HFF-Myc (cell line): ENCODE measurements at places on chromosomes 1 and 21.

DNA sequence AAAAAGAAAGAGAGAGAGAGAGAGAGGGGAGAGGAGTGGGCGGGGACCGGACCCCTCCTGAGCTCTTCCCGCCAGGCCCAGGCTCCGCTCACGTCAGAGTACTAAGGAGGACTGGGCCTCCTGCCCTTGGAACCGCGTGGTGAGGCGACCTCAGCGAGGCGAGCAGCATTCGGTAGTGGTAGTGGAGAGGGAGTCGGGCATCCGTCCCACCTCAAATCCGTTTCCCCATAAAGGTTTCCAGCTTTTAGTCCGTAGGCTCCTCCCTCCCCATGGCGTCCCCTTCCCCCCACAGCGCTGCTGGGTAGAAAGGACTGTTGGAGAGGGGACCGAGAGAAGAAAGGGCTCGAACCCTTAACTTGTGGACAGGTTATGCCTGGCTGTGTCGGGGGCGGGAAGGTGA lies 124.4 kb upstream of the BARHL2 start:
- DNase-seq: no peak

- DNase-seq: no peak
These were observed 76.9 kb upstream of the PUM1 start for GRCh38 chr1:31142406-31142805.

DNA sequence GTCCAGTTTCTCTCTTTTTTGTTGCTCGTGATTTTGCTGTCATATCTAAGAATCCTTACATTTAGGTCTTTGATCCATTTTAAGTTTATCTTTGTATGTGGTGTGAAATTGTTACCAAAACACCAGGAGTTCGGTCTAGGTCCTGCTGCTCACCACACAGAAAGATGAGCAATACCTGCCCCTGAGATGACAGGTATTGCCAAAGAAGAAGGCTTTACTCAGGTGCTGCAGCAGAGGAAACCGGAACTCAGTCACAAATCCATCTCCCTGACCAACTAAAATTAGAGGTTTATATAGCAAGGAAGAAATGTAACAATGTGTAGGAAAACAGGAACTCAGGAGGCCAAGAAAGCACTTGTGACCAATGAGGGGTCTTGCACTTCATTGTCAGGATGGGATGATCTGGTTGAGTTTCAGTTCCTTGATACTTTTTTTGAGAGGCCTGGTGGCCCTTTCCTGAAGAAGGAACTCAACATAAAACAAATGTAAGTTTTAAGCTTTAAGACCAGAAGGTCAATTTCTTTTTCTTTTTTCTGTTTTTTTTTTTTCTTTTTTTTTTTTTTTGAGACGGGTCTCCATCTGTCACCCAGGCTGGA lies 16.5 kb upstream of the SETDB1 start:
- no peak for DNase-seq

GRCh38 chr1:248824701-248825100 lies 1.0 kb downstream of the SH3BP5L start:
- DNase-seq: no peak

GRCh38 chr21:33668620-33669019 lies 26.3 kb downstream of the ITSN1 start:
- no peak for DNase-seq

DNA sequence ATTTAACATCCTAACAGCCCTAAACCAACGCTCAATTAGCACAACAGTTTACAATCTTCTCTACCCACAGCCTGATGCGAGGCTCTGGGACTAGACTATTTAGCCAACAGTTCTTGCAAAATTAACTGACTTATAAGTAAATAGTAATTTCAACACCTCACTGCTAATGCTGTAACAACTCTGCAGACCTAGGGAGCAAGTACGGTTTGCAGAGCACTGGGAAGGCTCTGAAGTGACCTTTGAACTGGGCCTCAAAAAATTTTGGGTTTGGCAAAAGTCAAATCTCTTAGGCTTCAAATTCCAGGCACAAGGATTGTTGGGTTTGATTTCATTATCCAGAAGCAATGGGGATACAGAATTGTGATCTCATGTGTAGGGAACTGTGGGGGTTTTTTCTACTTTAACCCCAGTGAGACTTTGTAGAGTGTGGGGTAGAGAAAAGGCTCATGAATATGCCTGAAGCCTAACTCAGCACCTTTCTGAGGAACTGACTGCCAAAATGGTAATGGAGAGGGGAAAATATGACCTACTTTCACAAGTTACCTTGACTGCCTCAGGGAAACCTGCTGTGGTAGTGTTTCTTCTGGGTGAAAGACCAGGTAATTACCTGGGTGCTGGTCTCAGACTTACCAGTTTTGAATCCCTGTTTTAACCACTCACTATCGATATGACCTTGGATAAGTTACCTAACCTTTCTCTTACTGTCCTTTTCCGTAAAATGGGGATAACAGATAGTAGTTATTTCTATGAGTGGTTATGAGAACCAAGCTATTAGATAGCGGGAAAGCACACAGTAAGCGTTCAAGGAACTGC lies 889 bp upstream of the TXLNA start:
- DNase-seq: no peak

GRCh38 chr1:63662056-63662836 lies 69.0 kb downstream of the PGM1 start:
- peak; percentile 38 for DNase-seq

GRCh38 chr1:218705911-218706893 lies 361.1 kb downstream of the TGFB2 start:
- peak; percentile 95 for DNase-seq

DNA sequence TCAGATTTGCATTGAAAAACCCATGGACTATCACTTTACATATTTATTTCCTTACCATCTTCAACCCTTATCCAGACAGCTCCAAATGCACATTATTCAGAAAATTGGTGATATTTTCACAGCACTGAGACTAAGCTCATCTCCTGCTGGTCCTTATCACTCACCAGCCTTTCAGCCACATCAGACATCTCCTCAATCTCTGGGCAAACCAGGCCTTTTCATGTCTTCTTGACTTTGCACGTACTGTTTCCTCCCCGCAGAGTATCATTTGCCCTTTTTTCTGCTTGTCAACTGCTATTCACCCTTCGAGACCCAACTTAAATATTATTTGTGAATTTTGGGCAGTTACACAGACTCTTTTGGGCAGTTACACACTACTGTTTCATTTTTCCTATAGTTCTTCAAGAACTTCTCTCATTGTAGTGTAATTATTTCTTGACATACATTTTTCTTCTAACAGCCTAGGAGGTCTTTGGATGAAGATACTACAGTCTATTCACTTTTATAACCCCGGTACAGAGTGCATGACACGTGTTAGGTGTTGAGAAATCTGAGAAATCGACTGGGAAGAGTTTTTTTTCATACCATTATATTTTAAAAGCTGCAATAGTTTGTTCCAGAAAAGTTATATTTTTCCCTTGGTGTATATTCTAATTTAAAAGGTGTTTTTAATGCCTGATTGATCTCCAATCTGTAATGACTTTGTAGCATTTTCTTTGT lies 98.0 kb downstream of the FGGY start:
- DNase-seq: no peak

- no peak for DNase-seq
These were observed 45.2 kb downstream of the COQ8A start for GRCh38 chr1:226985239-226985838.
